ENCODE measurements at places on chromosomes 7 and 10.

GRCh38 chr7:38368191-38368605 lies 94.8 kb upstream of the TARP start:
- peak; percentile 70 for DNase-seq

- DNase-seq = no peak
Observed at GRCh38 chr7:78770422-78771410, 682.8 kb downstream of the MAGI2 start.

DNA sequence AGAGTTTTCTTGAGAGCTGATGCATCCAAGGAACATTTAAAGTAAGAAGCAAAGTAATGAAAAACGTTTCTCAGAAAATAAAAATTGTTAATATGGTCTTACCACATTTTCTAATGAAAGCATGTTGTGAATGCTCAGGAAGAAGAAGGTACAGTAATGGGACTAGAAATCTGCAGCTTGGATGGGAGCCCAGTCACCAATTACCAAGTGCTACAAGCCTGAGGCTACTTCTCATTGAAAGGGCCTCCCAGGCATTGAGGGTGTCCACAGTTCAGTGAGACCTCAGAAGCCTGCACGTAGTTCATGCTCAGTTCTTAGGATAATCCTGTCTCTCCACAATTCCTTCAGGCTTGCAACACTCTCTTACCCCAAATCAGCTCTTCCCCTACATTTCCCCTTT lies 17.6 kb downstream of the PTN start:
- DNase-seq = no peak

- DNase-seq = no peak
Observed at GRCh38 chr10:127451628-127452027, 97.5 kb upstream of the NPS start.

DNA sequence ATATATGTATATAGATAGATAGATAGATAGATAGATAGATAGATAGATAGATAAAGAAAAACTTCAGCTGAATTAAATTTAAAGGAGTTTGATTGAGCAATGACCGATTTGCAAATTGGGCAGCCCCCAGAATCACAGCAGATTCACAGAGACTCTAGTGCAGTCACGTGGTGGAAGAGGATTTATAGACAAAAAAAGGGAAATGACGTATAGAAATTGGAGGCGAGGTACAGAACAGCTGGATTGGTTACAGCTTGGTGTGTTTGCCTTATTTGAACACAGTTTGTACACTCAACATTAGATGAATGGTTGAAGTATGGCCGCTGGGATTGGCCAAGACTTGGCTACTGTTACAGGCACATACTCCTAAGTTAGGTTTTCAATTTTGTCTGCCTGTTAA lies 8.2 kb upstream of the PODXL start:
- DNase-seq = no peak

DNA sequence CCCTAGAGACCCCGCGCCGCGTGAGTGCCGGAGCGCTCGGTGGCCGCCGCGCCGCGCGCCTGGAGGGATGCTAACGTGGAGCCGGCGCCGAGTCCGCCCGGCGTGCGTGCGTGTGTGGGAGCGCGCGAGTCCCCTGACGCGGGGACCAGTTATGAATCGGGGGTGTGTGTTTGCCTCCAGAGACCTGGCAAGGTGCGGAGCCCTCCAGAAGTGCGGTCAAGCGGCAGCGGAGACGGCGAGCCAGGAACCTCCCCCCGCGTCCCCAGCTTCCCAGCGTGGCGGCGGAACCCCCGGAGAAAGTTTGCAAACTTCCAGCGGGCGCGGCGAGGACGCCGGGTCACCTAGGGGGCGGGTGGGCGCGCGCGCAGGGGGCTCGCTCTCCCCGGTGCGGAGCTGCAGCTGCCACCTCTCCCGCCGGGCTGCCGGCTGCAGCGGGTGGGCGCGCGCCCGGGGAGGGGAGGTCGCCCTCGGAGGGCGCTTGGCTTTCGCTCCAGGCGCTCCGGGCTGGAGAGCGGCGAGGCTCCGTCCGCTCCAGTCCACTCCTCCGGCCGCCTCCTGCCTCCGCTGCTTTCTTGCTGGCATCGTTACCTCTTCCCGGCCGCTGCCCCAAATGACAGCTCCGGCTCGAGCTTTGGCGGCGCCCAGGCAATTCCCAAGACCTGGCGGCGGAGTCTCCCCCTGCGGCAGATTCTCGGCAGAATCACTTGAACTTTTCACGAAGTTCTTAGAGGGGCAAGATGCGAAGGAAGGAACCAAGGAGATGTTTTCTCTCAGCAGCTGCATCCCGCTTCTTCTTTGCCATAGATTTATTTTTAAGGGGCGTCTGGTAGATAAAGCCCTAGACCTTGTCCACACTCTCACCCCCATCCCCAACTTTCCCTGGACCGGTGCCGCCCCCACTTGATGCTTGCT lies 2.3 kb upstream of the CREB5 start:
- no peak for DNase-seq

DNA sequence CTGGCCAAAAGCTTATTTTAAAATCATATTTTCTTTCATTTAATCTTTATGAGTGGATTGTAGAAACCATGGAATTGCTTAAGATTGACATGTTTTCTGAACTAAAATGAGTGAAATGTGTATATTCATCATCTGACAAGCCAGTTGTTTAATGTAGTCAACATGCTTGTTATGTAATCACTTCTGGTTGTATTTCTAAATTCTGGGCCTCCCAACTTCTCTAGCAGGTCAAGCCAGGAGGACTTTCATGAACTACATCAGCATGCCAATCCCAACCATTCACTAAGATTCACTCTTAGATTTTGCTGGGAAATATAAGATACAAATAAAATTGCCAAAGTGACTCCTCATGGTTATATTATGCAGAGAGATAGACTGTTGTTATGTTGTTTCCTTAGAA lies 21.1 kb upstream of the MAP3K8 start:
- DNase-seq = no peak

DNA sequence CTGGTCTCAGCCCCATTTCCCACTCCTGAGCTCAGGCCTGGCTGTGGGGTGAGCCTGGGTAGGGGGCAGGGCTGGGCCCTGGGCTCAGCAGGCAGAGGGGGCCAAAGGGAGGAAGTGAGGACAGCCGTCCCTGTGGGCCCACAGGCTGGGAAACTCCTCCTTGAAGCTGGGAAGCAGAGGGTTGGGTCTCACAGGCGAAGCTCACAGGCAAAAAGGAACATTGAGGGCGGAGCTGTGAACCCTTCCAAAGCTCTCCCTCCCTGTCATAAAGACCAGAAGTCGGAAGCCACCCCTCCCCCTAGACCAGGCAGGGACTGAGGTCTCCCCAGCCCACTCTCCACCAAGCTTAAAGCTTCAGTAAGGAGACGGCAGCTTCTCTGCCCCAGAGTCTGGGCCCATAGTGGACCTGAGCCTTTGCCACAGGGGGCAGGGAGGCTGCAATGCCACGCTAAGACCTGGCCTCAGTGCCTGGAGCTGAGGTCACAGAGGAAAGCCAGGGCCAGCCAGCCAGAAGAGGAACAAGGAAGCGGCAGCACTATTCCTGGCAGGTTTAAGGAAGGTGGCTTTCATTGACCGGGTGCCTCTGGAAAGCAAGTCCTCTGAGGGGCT lies 1.0 kb upstream of the KCP start:
- DNase-seq = no peak

- no peak for DNase-seq
Observed at GRCh38 chr7:91543646-91544045, 279.4 kb downstream of the FZD1 start.

DNA sequence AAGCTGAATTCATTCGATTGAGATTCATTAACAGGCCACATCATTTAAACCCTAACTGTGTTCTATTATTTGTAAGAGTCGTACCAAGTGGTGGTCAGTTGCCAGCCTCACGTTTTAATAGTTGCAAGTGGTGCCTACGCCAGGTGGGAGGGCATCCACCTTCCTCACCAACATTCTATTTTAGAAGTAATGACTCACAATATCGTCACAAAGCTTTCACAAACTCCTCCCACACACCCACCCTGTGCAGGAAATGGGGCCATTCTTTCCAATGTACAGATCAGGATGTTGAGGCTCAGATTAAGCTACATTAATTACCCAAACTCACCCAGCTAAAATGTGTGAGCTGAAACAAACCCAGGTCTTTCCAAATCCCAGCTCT lies 77.3 kb upstream of the SAMD8 start:
- DNase-seq = peak; percentile 50

DNA sequence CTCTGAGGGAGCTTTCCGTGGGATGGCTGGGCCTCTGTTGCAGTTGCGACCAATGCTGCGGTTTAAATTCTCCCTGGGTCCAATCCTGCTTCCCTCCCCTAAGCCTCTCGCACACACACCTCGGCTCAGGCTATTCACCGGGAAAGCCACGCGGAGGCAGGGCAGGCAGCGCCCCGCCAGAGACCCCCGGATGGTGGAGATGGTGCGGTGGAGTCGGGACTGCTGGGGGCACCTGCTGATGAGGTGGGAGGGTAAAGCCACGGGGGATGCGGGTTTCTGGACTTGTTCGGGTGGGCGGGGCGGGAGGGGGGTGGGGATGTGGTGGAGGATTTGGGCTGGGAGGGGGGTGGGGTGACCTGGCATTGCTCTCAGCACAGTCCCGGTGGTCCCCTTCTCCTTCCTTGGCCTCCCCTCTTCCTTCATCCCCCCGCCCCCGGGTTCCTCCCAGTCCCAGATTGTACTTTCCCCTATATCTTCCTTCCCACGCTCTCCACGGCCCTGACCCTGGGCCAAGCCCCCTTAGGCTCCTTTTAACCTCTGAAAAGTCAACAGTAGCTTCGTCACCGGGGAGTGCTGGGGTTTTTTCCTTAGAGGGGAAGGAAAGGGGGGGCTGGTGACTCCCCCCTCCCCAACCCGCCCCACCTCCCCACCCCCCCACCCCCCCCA lies 16.4 kb downstream of the UNCX start:
- no peak for DNase-seq

DNA sequence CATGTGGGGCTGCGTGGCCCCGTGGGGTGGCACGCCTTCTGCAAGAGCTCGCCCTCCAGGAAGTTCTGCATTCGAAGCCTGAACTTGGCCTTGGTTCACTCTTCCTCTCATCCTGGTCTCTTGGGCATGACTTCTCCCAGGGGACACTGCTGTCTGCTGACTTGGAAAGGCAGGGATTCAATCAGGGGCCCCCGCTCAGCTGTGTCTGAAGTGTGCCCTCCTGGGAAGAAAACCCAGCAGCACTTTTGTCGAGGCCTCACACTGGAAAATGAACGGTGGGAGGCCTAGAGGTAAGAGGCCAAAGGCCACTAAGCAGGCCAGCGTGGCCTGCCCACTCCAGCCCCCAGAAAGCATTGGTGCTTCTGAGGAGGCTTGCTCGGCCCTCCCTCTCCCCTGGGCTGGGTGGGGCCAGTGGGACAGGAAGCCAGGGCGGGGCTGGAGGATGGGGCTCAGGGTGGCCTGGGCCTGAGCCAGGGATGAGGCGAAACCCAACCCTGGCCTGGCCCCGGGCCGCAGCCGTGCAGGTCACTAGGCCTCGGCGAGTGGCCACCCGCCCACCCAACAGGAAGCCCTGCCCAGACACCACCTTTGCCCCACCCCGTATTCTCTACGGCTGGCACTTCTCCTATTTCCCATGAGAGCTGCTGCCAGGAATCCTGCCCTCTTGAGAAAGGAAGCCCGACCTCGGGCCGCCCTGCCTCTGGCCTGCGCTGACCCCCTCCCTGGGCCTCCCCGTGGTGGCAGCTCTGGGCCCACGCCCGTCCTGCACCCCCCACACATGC lies 81.1 kb downstream of the ZMIZ1 start:
- no peak for DNase-seq

DNA sequence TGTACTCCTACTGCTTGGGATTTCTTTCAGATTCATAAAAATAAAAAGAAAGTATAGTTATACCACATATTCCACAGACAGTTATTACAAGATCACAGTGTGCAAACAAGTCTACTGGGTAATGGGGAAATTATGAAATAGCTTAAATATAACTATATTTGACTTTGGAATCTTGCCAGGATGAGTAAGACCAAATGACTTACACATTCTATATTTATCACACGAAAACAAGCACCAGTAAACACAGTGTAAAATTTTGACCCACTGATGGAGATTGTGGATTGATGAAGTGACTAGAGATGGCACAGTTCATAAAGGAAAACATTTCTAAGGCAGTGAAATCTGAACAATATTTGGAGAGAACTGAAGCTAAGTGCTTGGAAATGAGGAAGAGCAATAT lies 339.7 kb downstream of the THSD7A start:
- DNase-seq = no peak

DNA sequence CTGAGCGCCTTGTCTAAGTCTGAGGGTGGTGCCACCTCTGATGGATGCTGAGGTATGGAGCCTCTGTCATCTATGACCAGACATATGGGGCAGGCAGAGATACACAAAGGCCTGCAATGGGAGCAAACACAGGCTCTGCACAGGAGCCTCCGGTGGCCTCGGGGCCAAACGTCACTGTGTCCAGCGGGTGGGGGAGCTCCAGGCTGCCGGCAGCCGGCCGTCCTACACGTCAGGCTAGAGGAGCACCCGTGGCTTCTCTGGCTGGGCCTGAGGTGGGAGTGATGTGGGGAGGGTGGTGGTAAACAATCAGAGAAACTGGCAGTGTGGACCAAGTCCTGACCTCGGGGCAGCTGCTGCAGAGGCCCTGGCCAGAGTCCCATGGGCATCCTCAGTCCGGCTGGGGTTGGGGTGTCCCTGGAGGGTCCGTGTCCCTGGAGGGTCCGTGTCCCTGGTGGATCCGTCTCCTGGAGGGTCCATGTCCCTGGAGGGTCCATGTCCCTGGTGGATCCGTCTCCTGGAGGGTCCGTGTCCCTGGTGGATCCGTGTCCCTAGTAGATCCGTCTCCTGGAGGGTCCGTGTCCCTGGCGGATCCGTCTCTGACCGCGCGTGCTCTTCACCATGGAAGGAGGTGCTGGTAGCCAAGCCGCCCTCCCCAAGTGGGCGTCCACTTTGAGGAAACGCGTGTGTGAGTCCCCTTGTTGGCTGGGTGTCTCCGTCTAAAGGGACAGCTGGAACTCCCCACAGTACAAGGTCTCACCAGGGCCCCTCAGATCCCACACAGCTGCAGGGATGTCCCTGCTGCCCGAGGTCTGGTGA lies 24.2 kb upstream of the FAM20C start:
- no peak for DNase-seq

DNA sequence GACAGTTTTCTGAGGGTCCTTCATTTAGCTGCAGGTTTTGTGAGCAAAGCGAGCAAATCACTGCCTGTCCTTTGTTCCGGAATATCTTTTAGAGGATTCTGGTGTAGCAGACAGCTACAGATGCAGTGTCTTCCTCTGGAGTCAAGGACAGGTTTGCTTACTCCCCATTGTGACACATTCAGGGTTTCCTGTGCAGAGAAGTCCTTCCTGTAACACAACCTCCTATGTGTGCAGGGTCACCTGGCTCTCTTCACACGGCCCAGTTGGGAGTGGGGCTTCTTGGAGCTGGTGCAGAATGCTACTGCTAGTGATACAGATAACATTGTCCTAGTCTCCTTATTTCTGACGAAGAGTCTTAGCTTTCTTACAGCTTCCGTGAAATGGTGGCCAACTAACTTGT lies 47.9 kb downstream of the RBM33 start:
- no peak for DNase-seq

DNA sequence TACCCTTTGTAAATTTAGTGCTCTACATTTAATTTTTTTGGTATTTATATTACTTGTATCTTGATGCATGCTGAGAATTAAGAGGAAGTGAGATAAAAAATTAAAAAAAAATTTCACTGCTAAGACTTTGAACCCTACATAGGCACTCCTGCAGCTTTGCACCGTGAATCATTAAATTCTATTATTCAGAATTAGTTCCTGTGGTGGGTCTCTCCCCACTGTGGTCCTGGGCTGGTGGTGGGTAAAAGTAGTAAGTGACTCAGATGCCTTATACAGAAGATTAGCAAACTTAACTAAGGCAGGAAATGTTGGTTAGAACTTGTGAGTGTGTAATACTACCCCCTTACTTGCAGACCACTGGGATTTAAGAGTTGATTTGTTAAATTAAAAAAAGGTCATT lies 72.6 kb downstream of the AP3M1 start:
- DNase-seq = no peak

GRCh38 chr10:33009244-33010131 lies 51.5 kb upstream of the ITGB1 start:
- no peak for DNase-seq

GRCh38 chr7:94933256-94933990 lies 26.0 kb downstream of the PPP1R9A start:
- DNase-seq = no peak

Measured in stimulated activated CD4-positive, alpha-beta T cell treated with anti-CD3 and anti-CD28 coated beads, Interleukin-1b, Interleukin-23, amount 100 ng/mL, for 24 hours (primary cell).